ENCODE measurements at places on chromosomes 4 and X.
A peak's percentile ranks its signal among the peaks of the same experiment; 100 is the strongest.

DNA sequence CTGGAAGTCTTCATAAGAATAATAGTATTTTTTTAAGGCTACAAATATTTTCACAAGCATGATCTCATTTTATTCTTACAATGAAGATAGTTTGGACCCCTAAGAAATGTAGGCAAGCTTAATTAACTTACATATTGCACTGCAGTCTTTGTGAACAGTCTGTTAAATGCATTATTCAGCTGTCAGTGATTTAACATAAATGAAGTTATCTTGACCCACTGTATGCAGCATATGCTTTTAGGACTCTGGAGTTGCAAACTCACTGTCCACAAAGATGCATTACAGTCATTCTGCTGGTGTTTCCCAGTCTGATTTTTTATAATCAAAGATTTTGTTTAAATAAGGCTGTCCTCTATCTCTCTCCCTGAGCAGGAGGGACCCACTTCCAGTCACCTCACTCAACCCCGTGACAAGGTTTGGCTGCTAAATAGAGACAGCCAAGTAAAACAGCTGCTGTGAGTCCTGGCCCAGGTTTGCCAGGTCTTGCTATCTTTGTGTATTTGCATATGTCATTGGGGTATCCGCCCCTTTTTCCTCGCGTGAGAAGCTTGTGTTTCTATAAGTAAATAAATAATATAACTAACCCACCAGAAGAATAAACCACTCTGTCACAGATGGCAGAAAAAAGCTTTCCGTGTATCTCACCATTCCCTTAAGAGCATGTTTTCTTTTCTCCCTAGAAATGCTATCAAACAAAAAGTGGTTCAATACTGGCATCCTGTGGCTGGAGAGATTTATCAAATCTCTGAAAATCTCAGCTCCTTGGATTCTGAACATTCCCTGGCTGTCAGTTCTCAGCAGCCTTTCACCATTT is 67.0 kb downstream of the SLC7A11 start:
- no peak for DNase-seq

GRCh38 chrX:149198980-149199732 is 305.9 kb downstream of the IDS start:
- DNase-seq: no peak

DNA sequence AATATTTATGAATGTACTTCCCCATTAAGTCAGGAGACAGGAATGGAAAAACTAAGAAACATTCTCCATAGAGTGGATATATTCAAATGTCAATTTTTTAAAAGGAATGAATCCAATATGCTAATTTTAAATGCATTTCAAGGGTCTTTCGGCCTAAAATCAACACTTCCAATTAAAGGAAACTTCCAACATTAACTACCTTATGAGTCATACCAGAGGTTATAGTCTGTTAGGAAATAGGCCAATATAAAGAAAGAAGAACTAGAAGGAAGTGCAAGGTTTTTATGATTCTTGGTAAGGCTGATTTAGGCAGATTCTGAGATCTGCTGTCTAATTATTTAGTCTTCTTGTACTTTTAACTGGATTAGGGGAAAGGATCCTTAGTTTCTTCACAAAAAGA is 260.1 kb upstream of the EDNRA start:
- DNase-seq: no peak

GRCh38 chr4:14157262-14157661 is 529.7 kb upstream of the BOD1L1 start:
- DNase-seq: no peak

DNA sequence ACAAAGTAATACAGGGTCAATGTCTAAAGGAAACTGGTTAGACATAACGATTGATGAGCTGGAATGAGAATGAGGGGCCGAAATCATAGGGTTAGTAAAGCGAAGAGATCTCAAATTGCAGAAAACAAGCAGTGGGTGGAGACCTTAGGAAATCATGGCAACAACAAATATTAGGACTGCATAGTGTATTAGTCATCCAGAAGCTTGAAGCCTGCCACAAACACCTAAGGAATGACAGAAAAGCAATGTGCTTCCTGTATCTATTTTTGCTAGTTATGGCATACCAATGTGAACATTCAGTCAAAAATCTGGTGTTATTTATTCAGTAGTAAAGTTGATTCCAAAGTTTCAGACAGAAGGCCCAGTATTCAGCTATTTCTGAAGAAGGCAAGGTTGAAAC is 410.9 kb upstream of the CT83 start:
- no peak for DNase-seq

DNA sequence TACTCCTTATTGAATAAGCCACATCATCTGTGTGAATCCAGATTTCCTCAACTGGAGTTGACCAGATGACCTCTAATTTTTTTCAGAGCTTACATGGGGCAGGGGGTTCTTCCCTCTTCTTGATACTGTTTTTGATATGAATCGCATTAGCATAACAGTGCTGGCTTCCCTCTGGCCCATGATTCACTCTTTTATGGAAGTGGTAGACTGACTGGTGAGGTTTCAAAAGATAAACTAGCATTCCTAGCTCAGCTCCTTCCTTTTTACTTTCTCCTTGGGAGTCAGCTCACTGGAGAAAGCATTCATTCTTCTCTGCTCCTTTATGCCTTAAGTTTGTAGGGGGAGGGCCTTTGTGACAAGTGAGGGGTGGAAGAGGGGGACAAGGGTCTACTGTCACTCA is 161.0 kb upstream of the FGF13 start:
- no peak for DNase-seq

- DNase-seq: no peak
Observed at GRCh38 chrX:39372115-39372514, 570.9 kb downstream of the MID1IP1 start.

GRCh38 chrX:46305431-46305830 is 239.8 kb downstream of the ZNF674 start:
- DNase-seq: no peak

DNA sequence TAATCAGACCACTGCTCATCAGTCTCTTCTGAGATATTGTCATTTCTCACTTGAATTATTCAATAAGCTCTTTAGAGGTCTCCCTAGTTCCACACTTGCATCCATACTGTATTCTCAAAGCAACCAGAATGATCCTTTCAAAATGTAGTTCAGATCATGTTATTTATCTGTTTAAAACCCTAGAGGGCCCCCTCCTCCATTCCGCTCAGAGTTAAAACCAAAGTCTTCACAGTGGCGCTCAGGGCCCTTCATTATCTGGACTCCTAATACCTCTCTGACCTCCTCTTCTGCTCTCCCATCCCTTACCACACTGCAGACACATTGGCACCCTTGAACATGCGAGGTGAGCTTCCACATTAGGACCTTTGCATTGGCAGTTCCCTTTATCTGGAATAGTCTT is 32.7 kb upstream of the HPGDS start:
- DNase-seq: no peak

DNA sequence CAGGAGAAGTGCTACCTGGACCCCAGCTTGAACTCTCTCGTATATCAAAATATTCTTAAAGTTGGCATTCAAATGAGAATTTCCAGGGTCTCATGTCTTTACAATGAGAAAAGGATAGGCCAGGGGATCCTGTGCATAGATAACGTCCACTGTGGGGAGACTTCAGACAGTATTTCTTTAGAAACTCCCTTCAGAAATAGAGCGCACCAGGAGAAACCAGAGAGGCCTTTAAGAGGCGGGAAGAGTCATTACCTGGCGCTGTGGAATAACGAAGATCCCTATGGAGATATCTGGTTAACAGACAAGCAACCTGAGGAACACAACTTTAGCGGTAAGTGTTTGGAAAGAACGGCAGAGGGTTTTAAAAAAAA is 600 bp downstream of the RADX start:
- no peak for DNase-seq

DNA sequence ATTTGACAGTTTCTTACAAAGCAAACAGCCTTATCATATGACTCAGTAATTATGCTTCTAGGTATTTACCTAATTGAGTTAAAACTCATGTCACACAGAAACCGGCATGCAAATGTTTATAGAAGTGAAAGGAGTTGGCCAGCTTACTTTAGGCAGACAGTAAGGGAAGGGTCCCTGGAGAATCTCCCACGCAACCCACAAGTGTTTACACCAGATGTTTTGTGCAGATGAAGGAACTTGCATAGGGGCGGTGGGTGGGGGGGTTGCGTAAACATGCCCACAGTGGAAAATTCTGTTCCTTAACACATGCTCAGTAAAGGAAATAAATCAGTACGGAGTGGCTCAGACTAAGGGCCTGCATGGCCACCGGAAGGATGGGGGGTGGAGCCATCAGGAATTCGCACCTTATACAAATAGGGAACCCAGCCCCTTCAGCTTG is 330.5 kb upstream of the AADAT start:
- DNase-seq: no peak

- DNase-seq: peak; percentile 38
Observed at GRCh38 chr4:8228319-8229250, 29.5 kb downstream of the SH3TC1 start.

Data from WERI-Rb-1 (cell line).